ENCODE measurements at places on chromosomes 16 and 17. TPM values are rescaled to one million over a fixed set of nuclear protein-coding genes. Genes with fewer than 3 reads are reported as not detected.

Gene UNKL
- 9.4 TPM for total RNA-seq

Gene NOG
- 0.08 TPM for total RNA-seq

Gene POLR2A
- 62.1 TPM for total RNA-seq

Gene CX3CL1
- total RNA-seq: 0.91 TPM

Gene HSD17B2
- 8.3 TPM for total RNA-seq

Gene SRCIN1
- total RNA-seq: not detected

Gene SLC5A2
- total RNA-seq: not detected

Gene TP53TG3F
- not detected for total RNA-seq

Gene CRISPLD2
- 252 TPM for total RNA-seq

Gene CPD
- 91.8 TPM for total RNA-seq

Gene MPP2
- total RNA-seq: 5.7 TPM

Gene KRT24
- total RNA-seq: not detected

Gene CTCF
- total RNA-seq: 36.6 TPM

Gene CIBAR2
- total RNA-seq: not detected

Gene ASPHD1
- 6.5 TPM for total RNA-seq

Gene SLFN14
- total RNA-seq: not detected

All from epithelial cell of alveolus of lung (primary cell).